ENCODE measurements at places on chromosomes 12 and 14.

DNA sequence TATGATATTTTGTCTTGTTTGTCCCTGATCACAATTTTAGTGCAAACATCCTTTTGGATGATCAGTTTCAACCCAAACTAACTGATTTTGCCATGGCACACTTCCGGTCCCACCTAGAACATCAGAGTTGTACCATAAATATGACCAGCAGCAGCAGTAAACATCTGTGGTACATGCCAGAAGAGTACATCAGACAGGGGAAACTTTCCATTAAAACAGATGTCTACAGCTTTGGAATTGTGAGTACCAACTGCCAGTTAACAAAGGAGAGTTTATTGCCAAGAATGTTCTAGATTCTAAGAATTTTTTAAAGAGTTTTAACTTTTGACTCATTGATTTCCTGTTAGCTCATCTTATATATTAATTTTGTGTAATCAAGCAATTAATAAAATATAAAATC is 55.4 kb downstream of the IRAK3 start:
- no peak for DNase-seq

DNA sequence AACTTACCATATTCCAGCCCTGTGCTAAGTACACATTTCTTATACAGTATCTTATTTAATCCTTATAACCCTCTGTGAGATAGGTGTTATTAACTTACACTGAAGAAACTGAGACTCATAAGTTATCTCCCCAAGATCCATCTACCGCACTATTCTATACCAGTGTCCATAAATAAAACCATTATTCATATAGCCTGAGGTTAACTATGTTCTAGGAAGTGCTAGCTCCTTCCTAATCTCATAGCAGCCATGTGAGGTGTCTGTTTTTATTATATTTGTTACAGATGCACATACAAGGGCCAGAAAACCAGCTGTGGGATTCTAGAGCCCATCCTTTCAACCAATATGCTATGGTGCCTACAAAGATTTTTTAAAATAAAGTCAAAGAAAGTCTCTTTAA is 100.3 kb upstream of the RAP1B start:
- DNase-seq, result no peak

DNA sequence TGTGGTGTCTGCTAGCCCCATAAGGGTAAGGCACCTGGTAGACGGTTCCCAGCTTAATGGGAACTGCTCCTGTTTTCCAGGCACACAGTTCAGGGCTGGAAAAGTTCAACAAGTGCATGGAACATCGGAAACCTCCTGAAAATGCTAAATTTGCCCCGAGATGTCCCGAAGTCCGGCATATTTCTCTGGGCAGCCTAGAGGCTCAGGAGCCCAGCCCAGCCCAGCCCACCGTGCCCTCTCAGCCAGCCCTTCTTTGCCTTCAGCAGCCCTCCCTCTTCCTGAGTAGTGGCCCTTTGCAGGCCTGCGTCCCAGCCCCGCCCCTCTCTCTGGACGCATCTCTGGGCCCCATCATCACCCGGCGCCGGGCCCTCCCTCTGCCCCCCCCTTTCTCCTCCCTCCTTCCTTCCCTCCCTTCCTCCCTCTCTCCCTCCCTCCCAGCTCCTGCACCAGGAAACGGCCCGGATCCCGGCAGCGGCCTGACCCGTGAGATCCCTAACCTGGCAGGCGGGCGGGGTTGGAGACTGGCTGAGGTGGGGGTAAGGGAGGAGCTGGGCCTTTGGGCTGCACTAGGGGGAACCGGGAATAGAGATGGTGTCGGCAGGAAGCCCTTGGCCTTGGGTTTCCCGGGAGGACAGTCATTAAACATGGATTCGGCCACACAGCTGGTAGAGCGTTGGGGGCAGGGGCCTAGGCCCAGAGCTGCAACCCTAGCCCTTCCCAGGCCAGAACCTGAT is at the start of gene BCL2L2:
TSS of gene BCL2L2 (plus strand) at position 422 of the 734 bp plus-strand sequence. CDS start 935 bp downstream, outside the sequence.
- DNase-seq, result peak; percentile 73

DNA sequence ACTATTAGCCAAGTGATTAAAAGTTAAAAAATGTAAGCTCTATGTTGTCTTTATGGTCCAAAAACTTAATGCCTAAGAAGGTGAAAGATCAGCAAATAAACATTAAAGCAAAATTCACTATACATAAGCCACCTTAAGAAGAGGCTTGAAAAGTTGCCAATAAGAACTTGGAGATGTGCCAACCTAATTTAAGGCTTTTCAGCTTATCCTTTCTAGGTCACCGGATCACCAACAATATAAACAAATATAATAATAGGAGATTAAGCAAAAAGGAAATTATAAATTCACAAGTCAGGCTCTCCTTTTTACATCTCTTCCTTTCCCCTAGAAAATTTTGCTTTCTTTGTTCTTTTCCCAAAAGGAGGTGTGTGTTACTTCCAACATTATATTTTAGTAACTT is 30.9 kb downstream of the SLC2A3 start:
- no peak for DNase-seq

GRCh38 chr14:55901291-55901690 is 216.9 kb upstream of the PELI2 start:
- DNase-seq, result no peak

DNA sequence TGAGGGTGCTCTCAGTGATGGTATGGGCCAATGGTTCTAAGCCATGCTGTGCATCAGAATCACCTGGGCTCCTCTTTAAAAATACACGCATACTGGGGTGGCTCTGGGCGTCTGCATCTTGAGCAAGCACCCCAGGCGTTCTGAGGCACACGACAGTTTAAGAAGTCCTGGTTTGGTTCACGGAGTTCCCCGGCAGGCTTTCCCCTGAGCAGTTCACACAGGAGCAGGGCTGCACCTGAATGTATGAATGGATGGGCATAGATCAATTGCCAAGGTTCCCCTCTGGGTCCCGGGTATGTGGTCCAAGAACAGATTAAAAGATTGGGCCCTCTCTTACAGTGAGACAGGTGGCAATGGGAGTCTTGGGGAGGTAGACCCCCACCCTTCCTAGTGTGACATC is 395.3 kb downstream of the DPF3 start:
- no peak for DNase-seq

- no peak for DNase-seq
Measured at GRCh38 chr14:50038398-50039119, 77.8 kb downstream of the VCPKMT start.

GRCh38 chr14:31057035-31057434 is 30.9 kb upstream of the STRN3 start:
- no peak for DNase-seq

Data from mesothelial cell of epicardium (in vitro differentiated cells).